Esophagus muscularis mucosa (tissue), 4 donors: ENCODE measurements at places on chromosomes 3 and 15. TPM values are rescaled to one million over a fixed set of nuclear protein-coding genes. Genes with fewer than 3 reads are reported as not detected.

- DNase-seq = no peak
Measured at GRCh38 chr3:162626172-162626571, 1129.6 kb downstream of the OTOL1 start.

DNA sequence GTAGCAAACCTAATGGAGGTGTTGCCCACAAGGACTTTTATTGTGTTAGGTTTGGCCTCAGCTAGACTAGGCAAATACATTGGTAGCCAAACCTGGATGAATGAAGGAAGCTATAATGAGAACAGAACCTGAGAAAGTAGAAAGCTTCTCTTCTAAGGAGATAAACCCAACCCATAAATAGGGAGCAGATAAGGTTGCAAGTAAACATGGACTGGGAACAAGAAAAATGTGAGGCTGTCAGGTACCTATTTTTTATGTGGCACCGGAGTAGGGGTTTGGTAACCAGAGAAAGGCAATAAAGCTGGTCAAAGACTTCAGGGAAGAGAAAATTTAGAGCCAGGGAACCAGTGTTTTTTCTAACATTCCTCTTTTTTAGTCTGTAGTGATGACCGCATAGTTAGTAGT is 25.0 kb downstream of the ZNF654 start:
- DNase-seq = no peak

GRCh38 chr3:50487181-50487580 is 16.3 kb downstream of the CACNA2D2 start:
- DNase-seq = no peak

DNA sequence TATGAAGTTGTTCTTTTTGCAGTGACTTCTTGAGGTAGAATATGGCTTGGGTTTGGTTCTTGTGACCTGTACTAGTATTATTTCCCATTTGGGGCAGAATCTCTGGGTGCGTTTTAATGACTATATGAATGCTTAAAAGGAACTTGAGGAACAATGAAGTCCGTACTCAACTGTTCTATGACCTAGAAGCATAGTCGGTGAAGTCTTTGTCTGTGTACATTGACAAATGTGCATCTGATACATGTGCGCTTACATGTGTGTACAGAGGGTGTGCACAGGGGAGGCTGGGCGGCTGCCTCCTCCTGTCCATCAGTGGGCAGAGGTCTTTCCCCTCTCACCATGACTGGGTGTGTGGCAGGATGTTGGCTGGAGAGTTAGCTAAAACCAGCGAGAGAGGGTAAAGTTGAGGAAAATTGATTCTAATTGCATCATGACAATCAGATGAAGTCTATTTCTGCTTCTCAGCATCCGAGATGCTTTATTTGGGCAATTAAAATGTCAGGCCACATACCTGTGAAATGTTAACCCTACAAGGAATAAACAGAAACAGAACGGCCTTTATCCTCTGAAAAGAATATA is 1.0 kb upstream of the NR2F2 start:
- DNase-seq = no peak

- no peak for DNase-seq
Measured at GRCh38 chr3:156377266-156377665, 177.7 kb downstream of the SSR3 start.

GRCh38 chr15:82805994-82806406 is at the start of gene FSD2:
Gene FSD2, minus strand, starts transcription at chr15:82806069. Its CDS starts 18,679 bp downstream, at chr15:82787390.
- no peak for DNase-seq

DNA sequence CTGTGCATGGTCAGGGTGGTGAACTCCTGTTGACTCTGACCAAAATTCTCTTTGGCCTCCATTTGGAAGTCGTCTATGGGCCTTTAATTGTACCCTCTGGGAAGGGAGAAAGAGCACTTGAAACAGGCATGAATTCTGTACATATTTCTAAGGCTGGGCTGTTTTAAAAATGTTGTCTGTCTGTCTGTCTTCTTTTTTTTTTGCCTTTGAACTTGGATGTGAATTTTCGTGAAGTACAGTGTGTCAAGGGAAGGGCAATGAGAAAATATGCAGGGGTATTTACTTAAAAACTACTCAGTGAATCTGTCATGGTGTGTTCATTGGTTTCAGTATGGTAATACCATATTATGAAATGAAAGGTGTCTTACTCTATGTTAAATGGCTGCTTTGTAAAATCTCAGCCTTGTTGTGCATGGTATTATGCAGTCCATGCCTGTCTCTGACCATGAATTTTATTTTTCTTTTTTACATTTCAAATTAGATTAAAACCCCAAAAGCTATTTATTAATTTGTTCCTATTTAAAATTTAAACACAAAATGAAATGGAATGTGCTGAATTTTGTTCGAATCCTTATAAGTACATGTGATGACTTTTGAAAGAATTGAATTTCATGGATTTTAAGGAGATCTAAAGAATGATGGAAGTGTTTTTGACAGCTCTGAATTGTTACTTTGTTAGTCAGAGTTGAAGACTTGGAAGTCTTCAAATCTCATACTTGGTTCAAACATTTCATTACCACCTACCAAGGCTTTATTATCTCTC is 51.1 kb downstream of the RARB start:
- DNase-seq = no peak

- DNase-seq = no peak
Measured at GRCh38 chr15:45456212-45457106, 66.1 kb downstream of the SLC30A4 start.

DNA sequence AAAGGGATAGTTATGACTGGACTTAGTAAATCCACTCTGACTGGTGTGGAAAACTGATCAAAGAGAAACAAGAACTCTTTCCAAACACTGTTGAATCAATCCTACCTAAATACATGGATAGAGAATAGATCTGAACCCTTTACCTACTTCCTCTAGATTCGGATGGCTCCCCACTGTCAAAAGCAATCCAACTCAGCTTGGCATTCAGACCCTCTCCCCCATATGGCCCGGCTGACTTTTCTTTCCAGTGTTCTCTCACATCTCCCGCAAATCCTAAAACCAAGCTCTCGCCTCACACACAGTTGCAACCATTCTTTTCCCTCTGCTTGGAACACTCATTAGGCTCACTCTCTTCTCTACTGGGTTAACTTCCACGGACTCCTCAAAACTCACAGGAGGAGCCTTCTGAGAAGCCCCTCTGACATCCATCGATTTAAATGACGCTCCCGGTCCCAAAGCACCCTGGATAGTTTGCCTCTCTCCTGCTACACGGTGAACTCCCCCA is 639 bp downstream of the SPICE1 start:
- no peak for DNase-seq

DNA sequence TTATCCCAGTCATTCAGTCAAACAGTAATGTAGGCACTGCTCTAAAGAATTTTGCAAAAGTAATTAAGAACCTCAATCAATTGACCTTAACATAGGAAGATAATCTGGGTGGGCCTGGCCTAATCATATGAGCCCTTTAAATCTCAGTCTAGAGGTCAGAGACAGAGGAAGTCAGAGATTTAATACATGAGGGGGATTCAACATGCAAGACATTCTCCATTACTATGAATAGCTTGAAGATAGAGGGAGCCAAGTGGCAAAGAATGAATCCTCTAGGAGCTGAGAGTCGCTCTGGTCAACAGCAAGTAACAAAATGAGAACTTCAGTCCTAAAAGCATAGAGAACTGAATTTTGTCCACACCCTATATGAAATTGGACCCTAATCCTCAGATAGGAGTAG is 39.0 kb upstream of the MBNL1 start:
- no peak for DNase-seq

- no peak for DNase-seq
Measured at GRCh38 chr15:58515807-58516206, 84.0 kb downstream of the LIPC start.

DNA sequence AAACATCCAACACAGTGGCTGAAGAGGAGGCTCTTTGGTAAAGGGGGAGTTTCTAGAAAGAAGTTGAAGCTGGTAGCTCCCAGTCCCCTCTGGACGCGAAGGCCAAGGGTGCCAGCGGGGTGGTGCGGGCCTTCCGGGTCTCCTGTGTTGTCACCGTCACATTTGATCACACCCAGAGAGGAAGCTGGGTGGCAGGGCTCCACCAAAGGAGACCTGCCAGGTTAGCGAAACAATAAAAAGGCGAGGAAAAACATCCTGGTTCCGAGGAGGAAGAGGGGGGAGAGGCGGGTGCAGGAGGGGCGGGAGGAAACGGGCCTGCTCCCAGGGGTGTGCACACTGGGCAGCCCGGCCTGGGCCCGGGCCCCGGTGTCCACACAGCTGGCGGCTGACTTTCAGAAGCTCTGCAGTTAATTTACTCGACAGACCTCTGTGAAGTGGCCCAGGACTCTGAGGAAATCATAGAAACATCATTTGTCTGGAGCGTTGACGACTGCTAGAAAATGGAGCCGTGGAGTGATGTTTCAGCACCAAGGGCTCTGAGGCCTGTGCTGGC is 12.1 kb downstream of the HEG1 start:
- no peak for DNase-seq

DNA sequence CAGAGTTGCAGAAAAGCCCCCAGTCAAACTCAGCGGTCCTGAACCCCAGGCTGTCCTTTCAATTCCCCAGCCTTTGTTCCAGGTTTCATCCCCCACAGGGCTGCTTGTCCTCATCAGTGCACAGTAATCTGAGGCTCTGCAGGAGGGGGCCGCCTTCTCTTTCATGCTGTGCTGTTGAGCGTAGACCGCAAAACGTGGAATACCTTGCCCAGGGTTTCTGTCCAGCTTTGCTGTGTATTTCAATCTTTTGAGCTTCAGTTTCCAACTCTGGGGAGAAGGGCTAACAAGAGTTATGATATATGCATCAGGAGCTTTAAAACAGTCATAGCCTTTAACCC is 64.8 kb downstream of the FAM43A start:
- DNase-seq = no peak

- no peak for DNase-seq
Measured at GRCh38 chr3:123150449-123151215, 51.1 kb upstream of the SEC22A start.

AGBL1 gene
- not detected for total RNA-seq

ARHGEF26 gene
- 158 TPM for total RNA-seq

C3orf70 gene
- 34.9 TPM for total RNA-seq

OCA2 gene
- 0.23 TPM for total RNA-seq

TEX55 gene
- total RNA-seq = not detected

TM4SF1 gene
- 79.9 TPM for total RNA-seq

IL16 gene
- total RNA-seq = 34.9 TPM

MITF gene
- 81.5 TPM for total RNA-seq

CLRN1 gene
- not detected for total RNA-seq

ATP13A4 gene
- 0.39 TPM for total RNA-seq

HES1 gene
- 26.5 TPM for total RNA-seq
